ENCODE measurements at places on chromosomes 2 and 18. TPM values are rescaled to one million over a fixed set of nuclear protein-coding genes. Genes with fewer than 3 reads are reported as not detected.

DNA sequence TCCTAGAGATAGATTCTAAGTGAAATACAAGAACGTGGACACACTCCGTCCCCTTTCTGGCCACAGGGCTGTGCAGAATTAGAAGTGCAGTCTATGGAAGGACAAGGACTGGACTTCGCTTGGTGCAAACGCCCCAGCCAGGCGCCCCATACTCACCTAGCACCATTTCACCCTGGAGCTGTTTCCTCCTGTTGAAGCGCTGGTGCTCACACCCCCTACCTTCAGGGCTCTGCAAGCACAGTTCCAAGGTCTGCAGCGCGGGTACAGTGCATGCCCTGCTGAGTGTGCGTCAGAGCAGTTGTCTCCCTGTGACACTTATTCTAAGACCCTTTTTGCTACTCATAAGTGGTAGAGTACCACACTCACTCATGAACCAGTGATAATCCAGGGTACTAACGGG, 3.0 kb downstream of the HPCAL1 start:
- no peak for DNase-seq

- no peak for DNase-seq
These were observed 110.2 kb upstream of the PIEZO2 start for GRCh38 chr18:11259469-11260150.

GRCh38 chr18:14086458-14087231, 45.6 kb downstream of the ZNF519 start:
- DNase-seq: no peak

DNA sequence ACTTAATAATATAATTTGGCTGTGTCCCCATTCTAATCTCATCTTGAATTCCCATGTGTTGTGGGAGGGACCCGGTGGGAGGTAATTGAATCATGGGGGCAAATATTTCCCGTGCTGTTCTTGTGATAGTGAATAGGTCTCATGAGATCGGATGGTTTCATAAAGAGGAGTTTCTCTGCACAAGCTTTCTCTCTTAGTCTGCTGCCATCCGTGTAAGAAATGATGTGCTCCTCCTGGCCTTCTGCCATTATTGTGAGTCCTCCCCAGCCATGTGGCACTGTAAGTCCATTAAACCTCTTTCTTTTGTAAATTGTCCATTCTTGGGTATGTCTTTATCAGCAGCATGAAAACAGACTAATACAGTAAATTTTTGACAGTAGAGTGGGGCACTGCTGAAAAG, 102.5 kb upstream of the LTBP1 start:
- no peak for DNase-seq

- no peak for DNase-seq
These were observed 120.8 kb upstream of the SULT1C3 start for GRCh38 chr2:108118996-108119395.

GRCh38 chr2:135208016-135208415, 155.9 kb downstream of the RAB3GAP1 start:
- peak; percentile 10 for DNase-seq

DNA sequence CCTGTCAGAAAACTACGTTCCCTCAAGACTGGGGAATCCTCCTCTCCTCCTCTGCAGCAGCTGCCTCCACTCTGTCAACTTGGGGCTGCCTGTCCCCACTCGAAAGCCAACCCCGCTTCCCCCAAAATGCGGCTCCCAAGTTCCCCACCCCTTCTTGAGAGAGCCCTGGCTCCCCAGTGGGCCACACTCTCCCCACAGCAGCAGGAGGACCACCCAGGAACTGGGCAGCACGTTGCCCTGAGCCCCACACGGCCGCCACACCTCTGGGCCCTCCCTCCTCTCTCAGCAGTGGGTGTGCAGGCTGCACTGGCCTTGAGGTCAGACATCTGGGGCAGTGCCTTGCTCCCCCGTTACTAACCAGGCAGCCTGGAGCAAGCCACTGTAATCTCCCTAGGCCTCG, 9.6 kb upstream of the TEX51 start:
- DNase-seq: no peak

- DNase-seq: no peak
These were observed 991.4 kb upstream of the CELF4 start for GRCh38 chr18:38557006-38557405.

DNA sequence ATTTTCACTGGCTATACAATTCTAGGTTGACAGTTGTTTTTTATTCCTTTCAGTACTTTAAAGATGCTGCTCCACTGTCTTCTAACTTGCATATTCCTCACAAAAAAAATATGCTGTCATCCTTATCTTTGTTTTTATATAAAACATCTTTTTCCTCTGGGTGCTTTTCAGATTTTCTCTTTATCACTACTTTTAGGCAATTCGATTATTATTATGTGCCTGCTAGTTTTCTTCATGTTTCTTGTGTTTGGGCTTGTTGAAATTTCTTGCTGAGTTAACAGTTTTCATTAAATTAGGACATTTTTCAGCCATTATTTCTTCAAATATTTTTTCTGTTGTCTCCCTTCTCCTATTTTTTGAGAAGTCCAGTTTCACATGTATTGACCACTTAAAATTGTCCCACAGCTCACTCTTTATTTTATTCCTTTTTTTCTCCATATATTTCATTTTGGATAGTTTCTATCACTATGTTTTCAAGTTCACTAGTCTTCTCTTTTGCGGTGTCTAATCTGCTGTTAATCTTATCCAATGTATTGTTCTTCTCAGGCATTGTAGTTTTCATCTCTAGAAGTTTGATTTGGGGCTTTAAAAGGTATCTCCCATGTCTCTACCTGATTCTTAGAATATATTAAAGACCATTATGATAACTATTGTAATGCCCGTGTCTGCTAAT, 205.1 kb upstream of the SIX3 start:
- DNase-seq: no peak

DNA sequence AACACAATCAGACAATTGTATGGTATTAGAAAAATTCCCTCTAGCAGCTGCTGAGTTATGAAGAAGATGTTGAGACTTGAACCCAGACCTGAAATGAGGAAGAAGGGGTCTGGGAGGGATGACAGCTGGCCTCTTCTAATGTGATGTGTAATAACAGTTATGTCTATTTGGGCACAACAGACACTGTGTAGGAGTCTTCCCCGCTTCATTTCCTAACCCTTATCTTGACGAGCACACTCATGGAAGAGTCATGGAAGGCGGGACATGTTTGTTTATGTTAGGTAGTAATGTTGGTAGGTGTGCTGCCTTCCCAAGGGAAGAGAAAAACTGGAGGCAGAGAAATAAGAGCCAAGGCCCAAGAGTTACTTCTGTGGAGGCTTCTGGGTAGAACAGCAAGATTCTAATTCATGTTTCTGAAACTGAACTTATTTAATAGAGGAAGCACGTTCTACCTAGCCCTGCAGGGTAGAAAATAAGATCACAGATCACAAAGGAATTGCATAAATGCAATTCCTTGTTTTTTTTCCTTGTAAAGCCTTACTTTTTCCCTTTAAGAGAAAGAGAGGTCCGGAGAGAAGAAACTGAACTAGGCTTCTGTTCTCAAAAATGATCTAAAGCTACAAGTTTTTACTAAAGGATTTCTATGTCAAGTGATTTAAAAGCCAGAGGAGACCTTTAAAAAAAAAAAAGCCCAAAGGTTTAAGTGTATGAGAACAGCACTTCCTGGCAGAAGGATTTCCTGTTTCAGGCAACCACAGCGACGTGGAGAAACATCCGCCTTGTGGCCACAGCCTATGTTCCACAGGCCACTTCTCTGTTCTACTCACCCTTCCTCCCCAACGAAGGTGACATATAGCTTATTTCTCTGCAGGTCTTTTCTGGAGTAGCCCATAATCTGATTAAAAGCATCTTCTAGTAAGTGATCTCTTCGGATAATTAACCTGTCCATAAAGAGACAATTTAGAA, 68.5 kb upstream of the STK17B start:
- DNase-seq: no peak

- DNase-seq: no peak
These were observed 157.8 kb downstream of the LDLRAD4 start for GRCh38 chr18:13376298-13376840.

DNA sequence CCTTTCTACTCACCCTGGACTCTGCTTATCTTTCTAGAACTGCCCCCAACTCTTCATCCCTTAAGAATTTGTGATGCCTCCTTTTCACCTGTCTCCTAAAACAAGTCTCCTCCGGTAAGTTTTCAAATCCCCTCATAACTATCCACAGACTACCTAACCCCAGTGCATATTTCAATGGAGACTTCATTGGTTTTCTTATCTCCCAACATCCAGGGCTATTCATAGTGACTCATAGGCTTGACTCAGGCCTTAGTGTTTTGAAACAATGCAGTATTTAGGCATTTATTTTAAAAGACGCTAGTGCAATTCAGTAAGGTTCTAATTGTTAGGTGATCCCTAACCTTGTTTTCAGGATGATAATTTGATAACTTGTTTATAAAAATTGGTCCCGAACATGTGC, 399.2 kb downstream of the CPS1 start:
- peak; percentile 52 for DNase-seq

- DNase-seq: no peak
These were observed 165.5 kb downstream of the GCA start for GRCh38 chr2:162509288-162509968.

GRCh38 chr18:63025251-63026090, 294.1 kb downstream of the BCL2 start:
- DNase-seq: no peak

DNA sequence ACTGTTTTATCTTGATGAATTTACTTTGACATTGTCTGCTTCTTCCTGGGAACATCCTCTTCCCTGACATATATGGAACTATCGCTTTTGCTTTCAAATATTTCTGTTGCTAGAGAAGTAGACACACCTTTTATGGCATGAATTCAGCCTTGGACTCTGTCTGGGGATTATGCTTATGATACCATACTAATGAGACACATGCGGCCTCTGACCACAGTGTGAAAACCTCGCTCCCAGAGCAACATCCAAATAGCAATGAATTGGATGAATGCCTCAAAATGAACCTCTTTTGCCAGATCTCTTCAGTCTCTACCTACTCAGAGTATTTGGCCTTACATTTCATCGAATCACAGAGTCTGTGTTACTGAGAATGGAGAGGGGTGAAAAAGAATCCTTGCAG, 70.9 kb downstream of the PIEZO2 start:
- no peak for DNase-seq

GRCh38 chr2:55585451-55586080, 31.9 kb downstream of the PPP4R3B start:
- DNase-seq: peak; percentile 18

DNA sequence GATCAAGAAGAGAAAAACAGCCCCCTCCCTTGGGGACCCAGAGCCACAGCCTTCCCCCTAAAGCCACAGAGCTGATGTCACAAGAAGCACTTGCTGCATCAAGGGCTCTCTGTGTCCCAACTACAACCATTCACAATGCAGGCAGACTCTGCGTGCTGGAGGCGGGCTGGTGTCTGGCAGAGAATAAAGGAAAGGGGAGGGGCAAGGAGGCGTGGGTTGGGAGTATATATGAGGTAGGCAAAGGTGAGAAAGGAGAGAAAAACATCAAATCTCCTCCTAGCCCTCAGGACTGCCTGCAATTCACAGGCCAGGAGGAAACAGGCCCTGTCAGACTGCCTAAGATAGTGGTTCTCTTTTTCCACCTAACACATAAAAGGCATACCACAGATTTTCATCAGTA, 48.8 kb upstream of the IHH start:
- no peak for DNase-seq

- no peak for DNase-seq
These were observed 75.4 kb upstream of the CHRNA1 start for GRCh38 chr2:174839662-174840061.

GRCh38 chr2:173568054-173568453, 213.4 kb downstream of the CDCA7 start:
- no peak for DNase-seq

DNA sequence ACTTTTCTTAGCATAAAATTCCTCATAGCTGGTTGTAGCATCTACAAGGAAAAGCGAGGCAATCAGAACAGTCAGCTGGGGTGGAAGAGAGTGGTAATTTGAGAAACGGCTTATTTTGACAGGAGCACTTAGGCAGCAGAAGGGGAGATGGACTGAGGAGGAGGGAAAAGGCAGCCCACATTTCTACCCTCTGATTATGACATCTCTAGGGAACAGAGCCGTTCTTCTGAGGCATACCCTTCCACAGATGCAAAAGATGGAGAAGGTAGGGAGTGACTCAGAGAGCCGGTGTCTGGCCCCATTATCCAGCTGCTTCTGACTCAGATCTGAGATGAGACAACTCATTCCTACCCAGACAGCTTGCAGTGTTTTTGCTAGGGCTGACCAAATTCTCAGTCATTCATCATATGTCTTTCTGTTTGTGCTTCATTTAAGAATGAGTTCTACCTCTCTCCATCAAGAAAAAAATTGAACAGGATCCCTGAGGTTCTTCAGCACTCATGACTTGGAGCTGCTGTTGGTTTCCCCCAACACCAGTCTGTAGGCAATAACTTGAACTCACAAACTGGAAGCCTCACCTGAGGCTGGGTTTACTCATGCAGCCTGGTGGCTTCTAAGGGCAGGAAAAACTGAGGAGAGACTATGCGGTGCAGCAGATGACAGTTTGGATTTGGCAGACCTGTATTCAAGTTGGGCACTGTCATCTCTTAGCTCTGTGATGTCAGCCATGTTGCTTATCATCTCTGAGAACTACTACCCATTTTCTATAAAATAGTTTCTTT, 15.9 kb upstream of the SEC11C start:
- DNase-seq: peak; percentile 86

DNA sequence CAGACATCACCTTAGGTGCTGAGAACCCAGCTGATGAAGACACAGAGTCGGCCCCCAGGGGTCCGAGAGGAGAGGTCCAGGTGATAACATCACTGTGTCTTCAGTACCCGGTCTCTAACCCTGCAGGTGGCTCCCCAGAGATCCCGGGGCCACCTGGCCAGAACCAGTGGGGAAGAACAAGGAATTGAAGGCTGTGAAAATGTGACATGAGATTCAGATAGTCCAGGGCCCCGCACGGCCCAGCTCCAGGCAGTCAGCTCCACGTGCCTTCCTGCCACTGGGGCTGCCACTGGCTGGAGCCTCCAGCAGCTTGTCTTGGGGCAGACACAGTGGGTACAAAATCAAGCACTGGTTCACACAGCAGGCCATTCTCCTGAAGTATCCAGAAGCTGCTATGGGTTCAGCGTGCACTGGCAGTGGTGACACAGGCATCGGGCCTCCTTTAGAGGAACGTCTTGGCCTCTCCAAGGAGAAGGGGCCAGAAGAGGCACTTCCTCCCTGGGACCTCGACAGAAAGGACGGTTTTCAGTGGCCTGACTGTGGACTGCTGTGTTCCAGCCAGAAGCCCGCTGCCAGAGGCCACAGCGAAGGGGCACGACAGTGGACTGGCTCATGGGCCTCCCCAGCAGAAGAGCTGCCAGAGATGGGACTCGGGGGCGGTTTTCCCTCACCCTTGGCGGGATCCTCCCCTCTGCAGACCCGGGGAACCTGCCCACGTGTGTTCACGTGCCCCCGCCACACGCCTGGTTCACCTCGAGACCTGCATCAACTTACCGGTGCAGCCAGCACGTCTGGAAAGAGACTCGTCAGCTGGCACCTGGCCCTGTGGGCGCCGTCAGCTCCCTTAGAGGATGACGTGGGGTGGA, 150.4 kb downstream of the HDAC4 start:
- no peak for DNase-seq

Gene PLEK
- total RNA-seq: not detected

Gene HRH4
- not detected for total RNA-seq

Gene WNT10A
- total RNA-seq: 7.1 TPM

Gene CCDC141
- total RNA-seq: not detected

All from kidney epithelial cell (primary cell).